Left renal cortex interstitium (tissue), 4 donors: ENCODE measurements at places on chromosomes 4 and X. TPM values are rescaled to one million over a fixed set of nuclear protein-coding genes. Genes with fewer than 3 reads are reported as not detected.

DNA sequence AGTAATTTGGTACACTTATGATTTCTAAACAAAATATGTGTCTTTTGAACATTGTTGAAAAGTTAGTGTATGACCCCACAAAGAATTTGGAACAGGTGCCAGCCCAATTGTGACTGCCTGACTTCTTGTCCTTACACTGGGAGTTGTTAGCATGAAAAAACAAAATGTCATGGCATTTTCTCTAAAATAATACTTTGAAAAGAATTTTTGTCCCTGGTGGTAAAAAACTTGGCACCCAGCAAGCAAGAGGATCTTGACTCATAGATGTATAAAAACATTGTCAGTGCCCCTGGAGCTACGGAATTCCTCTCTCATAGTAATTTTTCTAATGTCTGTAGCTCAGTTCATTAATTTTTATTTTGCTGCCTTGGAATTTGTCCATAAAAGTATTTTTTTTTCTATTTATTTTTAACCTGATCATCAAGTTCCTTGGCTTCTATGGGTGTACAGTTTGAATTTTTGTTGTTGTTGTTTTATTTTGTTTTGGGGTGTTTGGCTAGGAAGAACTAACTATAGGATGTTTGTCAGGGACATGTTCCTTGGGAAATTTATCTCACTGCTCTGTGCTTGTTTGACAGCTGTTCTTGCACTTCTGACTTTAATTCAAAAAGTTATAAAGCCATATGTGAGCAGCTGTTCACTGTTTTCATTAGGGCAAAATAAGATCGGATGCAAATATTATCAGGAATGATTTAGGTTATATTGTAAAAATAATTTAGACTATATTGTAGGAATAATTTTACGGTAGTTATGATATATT lies 95.4 kb upstream of the NUDT6 start:
- DNase-seq, result no peak

- DNase-seq, result no peak
Measured at GRCh38 chrX:100680756-100681155, 36.8 kb downstream of the SRPX2 start.

- no peak for DNase-seq
Measured at GRCh38 chrX:19709117-19709811, 178.1 kb downstream of the SH3KBP1 start.

SNX12 gene
- polyA plus RNA-seq, result 48.0 TPM

GRCh38 chr4:102585329-102585728 lies 84.2 kb downstream of the NFKB1 start:
- DNase-seq, result no peak

DNA sequence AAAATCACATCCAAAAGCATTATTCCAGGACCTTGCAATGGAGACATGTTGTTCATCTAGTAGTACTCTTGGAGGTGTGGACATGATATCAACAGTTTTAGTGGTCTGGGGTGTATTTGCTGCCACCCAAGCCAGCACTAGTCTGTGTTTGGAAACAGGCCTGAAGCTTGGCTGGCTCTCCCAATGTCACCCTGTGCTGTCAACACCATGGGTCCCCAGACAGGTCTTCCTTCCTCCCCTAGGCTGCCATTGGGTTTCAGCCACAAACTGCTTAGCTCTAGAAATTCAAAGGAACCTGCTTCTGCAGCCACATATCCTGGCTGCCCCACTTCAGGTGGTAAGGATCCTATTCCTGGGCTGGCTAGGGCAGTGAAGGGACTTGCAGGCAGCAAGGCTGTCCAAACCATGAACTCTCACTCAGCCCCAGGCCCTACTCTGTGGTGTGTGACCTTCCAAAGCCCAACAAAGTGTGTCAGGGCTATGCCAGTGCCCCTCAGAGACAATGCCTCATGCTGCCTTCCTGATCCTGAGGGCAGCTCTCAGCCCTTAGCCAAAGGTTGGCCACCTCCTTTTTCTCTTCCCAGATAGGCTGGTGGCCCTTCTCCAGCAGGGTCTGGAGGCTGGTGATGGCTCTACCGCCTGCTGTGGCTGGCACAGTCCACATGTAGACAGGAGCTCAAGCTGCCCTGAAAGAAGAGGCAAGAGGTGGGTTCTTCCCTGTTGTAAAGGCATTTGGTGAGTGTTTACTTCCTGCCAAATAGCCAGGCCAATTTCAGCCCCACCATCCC lies 18.3 kb downstream of the AMER1 start:
- no peak for DNase-seq

- DNase-seq, result no peak
Measured at GRCh38 chr4:69764311-69764710, 3.9 kb upstream of the SULT1B1 start.

GRCh38 chr4:18846313-18846712 lies 824.8 kb upstream of the LCORL start:
- DNase-seq, result no peak

HS6ST2 gene
- polyA plus RNA-seq, result 27.8 TPM

DNA sequence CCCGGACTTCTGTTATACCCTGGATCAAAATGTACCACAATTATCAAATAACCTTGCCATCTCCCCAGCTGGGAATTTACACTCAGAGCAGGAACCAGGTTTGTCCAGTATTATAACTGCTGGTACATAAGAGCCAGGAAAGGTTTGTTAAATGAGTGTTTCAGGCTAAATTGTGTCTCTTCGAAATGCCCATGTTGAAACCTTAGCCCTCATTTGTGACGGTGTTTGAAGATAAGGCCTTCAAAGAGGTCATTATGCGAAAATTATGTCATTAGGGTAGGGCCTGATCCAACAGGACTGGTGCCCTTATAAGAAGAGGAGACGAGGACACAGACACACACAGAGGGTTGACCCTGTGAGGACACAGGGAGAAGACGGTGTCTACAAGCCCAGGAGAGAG lies 73.5 kb upstream of the DHRSX start:
- no peak for DNase-seq

TBC1D9 gene
- 60.3 TPM for polyA plus RNA-seq
